ENCODE measurements at places on chromosomes 12 and 14.

GRCh38 chr12:65663648-65664047 lies 160.6 kb upstream of the HMGA2 start:
- no peak for DNase-seq

GRCh38 chr14:53542732-53543131 lies 389.6 kb upstream of the DDHD1 start:
- peak; percentile 89 for DNase-seq

DNA sequence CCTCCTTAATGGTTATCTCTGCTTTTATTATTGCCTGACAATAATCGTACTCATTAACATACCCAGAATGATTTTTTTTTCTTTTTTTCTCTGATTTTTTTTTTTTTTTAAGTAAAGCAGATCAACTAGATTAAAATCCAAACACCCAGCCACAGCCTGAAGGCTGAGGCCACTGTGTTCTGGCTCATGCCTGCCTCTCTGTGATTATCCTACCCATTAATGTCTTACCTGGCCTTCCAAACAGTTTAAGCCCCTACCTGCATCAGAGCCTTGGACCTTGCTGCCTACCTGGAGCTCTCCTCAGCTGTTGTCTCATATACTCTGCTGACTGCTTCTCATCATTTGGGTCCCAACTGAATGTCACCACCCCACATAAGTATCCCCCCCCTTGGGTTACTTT lies 6.8 kb upstream of the TMED10 start:
- no peak for DNase-seq

DNA sequence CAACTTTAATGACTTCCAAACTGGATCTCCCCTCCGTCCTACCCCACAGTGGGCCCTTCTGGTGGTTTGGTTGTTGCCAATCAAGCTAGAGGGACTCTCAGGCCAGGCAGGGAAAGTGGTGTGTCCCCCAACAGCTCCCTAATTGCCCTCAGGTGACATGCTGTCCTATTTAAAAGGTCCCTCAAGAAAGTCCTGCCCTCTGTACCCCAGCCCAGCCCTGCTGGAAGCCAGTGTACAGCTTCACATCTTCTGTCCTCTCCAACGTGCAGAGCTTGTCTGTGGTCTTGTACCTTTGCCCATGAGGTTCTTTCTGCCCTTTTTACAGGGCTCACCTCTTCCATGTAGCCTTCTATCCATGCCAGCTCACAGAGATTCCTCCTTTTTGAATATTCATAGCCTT lies 4.2 kb downstream of the RIN3 start:
- DNase-seq = no peak

GRCh38 chr12:43730283-43730682 lies 28.3 kb downstream of the PUS7L start:
- no peak for DNase-seq

DNA sequence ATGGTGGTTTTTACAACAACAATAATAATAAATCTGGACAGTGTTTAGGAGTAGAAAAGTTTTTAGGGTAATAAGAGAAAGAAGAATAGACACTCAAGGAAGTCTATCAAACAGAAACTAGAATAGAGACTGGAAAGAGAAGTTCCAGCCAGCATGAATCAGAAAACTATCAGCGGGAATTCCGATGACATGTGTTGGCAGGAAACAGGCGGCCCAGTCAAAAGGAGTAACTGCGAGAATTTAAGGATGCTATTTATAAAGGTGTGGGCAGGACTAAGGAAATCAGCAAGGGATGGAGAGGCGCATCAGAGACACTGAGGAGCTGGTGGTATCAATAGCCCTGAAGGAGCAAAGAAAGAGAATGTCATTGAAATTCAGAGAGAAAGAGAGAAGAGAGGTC lies 89.9 kb downstream of the TBX5 start:
- no peak for DNase-seq

- DNase-seq = peak; percentile 1
Observed at GRCh38 chr14:73610687-73611086, 1.6 kb upstream of the ACOT6 start.

DNA sequence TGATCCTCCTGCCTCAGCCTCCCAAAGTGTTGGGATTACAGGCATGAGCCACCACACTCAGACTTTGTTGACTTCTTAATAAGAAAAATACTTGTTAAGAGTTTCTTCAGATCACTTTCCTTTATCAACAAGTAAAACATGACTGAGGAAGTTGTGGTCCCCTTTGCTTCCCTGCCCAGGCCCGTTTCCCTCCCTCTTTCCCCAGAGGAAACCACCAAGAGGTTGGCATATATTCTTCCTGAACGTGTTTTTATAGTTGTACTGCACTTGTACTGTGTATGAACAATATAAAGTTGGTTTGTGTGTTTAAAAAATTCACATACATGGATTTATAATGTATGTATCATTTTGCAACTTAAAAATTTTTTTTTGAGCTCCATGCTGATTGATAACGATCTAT lies 28.4 kb downstream of the PTPN11 start:
- no peak for DNase-seq

DNA sequence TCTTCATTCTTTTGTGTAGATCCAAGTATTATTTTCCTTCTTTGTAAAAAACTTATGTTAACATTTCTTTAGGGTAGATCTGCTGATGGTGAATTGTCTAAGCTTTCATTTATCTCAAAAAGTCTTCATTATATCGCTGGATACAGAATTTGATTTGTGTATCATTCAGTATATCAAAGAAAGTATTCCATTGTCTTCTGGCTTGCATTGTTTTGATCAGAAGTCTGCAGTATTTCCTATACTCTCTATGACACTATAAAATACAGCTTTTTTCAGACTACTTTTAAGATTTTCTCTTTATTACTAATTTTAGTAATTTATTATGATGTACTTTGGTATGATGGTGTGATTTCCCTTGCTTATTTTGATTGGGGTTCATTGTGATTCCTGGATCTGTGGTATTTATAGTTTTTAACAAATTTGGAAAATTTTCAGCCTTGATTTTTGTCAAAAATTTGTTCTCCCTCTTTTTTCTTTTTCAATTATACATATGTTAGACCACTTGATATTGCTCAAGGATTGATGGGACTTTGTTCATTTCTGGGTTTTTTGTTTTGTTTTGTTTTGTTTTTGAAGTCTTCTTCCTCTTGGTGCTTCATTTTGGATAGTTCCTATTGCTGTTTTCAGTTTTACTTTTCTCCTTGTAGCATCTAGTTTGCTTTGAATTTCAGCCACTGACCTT lies 176.5 kb downstream of the ZFP36L1 start:
- no peak for DNase-seq

DNA sequence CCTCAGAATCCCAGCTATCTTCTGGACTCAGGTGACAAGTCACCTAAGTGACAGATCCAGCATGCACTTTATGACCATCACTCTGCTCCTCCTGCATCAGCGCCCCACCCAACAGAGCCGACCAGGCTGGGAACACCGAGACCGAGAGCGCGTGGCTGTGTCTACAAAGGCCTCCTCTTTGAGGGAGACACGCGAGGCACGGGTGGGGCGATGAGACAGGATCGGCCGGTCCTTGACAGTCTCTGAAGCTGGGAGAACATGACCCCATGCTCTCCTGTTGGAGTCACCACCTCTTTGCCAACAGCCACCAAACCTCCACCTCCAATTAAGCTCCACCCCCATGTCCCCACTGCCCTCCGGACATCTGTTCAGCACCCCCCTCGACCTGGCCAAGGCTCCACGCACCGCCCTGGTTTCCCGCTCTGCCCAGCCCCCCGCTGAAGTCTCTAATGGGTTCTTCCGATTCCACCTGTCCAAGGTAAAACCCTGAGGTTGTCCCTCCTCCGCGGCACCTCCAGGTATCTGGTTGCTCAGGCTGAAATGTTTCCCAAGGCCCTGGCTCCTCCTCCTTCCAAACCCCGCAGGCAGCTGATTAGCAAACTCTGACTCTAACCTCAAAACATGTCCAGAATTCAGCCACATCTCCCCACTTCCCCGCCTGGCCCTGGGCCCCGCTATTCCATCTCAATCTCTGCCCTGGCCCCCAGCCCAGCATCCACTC lies 31.5 kb downstream of the HSP90AA1 start:
- DNase-seq = no peak

DNA sequence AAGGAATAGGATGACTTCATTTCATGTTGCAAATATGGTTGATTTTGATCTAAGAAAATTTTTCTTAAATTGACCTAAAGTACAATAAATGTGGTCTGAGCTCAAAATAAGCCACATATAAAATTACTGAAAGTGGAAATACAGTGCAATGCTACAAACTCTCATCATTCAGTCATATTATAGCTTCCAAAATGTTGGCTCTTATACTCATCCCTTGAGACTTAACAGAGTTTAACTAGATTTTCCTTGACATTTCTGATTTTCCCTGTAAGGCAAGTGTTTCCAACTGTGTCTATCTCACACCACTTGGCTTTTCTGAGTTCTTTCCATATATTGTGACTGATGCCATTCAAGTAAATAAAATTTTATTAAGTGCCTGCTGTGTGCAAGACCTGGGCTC lies 123.7 kb upstream of the NTF3 start:
- DNase-seq = no peak

GRCh38 chr12:26786491-26786864 lies 46.5 kb downstream of the ITPR2 start:
- no peak for DNase-seq

DNA sequence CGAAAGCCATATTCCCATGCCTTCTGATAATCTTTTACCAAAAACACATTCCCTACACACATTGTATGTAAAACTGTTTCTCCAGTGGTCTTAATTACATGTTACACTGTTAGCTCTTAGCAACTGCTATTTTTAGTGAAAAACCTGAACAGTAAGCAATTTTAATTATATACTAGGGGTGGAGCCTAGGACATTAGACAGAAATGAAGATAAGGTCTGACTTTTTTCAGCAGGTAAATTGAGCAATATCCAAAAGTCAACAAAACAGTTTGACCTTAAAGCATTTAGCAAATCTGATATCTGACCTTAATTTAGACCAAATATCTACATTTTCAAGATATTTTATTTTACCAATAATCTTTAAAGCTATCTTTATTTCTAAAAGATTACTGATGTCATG lies 60.2 kb downstream of the PDE6H start:
- DNase-seq = no peak

- DNase-seq = peak; percentile 47
Observed at GRCh38 chr14:76514213-76514998, 138.5 kb downstream of the ESRRB start.

GRCh38 chr12:1926251-1926657 lies 7.8 kb upstream of the CACNA2D4 start:
- DNase-seq = no peak

DNA sequence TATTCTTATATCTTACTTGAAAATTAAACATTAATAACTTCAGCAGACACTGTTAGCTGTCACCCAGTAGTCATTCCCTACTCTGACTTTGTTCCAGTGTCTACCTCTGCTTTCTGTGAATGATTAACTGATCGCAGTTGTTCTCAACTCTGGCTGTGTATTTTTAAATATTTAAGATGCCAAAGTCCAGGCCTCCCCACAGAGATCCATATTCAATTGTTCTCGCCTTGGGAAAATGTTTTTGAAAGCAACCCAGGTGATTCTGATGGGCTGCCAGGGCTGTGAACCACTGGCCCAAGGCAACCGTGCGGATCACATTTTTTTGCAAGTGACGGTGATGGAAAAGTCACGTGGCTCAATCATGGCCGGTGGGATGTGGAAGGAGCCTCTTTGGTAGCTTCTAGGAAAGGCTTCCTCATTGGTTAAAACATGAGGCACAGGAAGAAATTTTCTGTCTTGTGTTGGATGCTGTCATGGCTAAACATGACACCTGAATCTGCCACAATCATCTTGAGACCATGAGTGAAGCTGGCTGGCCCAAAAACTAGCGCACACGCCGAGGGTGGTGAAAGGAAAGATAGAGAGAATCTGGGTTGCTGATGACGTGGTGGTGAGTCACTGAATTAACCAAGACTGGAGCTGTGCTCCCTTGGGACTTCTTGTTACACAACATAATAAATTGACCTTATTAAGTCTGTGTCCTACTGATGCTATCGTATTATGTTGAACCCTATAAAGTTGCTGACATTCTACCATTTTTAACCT lies 37.2 kb downstream of the RDH12 start:
- no peak for DNase-seq

- no peak for DNase-seq
Observed at GRCh38 chr12:94970560-94970959, 32.9 kb downstream of the NDUFA12 start.

DNA sequence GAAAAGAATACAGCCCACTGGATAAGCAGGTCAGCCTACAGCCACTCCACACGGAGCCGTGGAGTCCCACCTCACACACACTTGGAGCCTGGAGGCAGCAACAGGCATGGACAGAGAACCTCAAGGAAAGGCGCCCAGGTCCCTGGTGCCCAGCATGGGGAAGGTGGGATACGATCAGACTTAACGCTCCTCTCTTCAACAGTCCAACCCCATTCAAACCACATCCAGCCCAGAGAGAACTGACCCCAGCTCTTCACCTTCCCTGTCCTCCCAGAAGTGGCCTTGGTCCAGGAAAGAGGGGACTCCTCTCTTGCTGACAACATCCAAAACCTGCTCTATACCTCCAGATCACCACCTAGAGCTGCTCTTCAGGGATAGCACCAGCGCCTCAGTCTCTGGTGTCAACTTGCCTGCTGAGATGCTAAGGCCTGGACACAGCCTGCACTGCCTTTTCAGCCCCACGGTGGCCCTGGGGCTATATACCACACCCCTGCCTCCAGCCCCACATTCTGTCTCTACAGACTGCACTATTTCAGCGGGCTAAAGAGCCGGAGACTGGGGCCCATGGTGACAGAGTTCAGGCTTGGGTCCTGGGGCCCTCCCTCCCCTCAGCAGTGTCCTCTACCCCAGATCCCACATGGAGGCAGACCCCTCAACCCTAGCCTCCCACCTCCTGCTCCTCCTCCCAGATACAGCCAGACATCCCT lies 7.0 kb downstream of the ADCY6 start:
- no peak for DNase-seq

GRCh38 chr14:27190296-27190695 lies 592.5 kb upstream of the NOVA1 start:
- DNase-seq = no peak

DNA sequence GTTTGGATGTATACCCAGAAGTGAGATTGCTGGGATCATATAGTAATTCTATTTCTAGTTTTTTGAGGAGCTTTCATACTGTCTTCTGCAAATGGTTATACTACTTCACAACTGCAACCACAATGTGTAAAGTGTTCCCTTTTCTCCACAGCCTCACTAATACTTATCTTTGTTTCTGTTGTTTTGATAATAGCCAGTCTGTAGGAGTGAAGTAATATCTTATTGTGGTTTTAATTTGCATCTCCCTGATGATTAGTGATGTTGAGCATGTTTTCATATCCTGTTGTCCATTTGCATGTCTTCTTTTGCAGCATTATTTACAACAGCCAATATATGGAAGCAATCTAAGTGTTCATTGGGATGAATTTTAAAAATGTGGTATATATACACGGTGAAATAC lies 29.9 kb downstream of the GABARAPL1 start:
- DNase-seq = no peak

DNA sequence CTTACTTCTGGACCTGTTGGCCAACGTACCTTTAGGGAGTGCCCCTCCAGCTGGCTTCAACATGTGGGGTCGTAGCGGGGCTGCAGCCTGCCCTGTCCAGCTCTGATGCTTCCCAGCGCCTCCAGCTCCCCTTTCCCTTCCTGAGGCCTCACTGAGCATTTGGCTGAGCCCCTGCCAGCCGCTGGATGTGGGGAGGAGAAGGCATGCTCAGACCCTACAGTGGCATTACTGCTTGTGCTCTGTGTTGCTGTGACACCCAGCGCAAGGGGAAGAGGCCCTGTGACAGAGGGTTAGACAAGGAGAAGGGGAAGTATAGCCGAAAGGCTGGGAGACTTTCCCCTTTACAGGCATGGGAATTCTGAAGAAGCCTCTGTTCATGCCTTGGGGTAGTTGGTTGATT lies 145.9 kb downstream of the PRKCH start:
- DNase-seq = no peak

GRCh38 chr14:29444805-29445204 lies 482.8 kb downstream of the PRKD1 start:
- DNase-seq = no peak

- no peak for DNase-seq
Observed at GRCh38 chr12:78584695-78585094, 279.9 kb upstream of the SYT1 start.
